Suprapubic skin (tissue), 4 donors: ENCODE measurements at places on chromosomes 12 and 14. TPM values are rescaled to one million over a fixed set of nuclear protein-coding genes. Genes with fewer than 3 reads are reported as not detected.

The MYRFL gene
- total RNA-seq: not detected

The REM2 gene
- 0.89 TPM for total RNA-seq

DNA sequence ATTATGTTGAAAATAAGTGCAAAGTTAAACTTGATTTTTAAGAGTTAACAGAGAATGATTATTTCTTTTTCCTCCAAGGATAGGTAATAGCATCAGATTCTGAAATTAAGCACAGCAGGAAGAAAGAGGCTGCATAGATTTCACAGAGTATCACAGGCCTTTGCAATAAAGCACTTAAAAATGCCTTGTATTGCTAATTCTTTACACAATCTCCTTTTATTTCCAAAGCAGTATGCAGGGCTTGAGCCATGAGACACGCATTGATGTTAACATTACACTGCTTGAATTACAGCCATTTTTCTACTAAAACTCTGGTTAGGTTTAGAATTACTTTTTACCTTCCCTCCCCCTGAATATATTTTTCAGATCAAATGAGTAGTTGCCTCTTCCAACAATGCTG is 398.3 kb downstream of the BCAT1 start:
- no peak for DNase-seq
- no peaks in the 10 kb centered on the region for H3K36me3 ChIP-seq
- no peak overlapping the region for H3K4me3 ChIP-seq
- H3K27me3 ChIP-seq: no peaks in the 10 kb centered on the region

GRCh38 chr12:33587354-33587753 is 147.7 kb upstream of the SYT10 start:
- H3K4me1 ChIP-seq: no peaks in the 10 kb centered on the region
- H3K27me3 ChIP-seq: no peaks in the 10 kb centered on the region
- no peak overlapping the region for H3K4me3 ChIP-seq
- no peak for DNase-seq

DNA sequence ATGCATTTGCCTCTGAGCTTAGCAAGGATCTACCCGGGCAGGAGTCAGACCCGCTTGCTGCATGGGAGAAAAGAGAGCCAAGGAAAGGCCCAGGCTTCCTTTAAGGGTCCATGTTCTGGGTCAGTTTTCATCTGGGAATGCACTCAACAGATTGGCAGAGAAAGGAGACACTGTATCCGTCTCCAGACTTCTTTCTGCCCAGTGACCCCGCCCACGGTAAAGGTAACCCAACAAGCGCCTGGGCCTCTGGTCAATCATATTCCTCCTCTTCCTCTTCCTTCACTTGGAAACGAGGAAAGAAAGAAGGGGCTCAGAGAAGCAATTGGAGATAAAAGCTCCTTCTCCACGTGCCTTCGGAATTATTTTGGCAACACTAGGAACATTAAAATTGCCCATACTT is 27.1 kb upstream of the TCP11L2 start:
- no peak overlapping the region for H3K27ac ChIP-seq
- H3K4me3 ChIP-seq: no peak overlapping the region
- no peak for DNase-seq
- peaks cover 13% of the 10 kb centered on the region for H3K4me1 ChIP-seq
